ENCODE measurements at places on chromosomes 12 and 14.

DNA sequence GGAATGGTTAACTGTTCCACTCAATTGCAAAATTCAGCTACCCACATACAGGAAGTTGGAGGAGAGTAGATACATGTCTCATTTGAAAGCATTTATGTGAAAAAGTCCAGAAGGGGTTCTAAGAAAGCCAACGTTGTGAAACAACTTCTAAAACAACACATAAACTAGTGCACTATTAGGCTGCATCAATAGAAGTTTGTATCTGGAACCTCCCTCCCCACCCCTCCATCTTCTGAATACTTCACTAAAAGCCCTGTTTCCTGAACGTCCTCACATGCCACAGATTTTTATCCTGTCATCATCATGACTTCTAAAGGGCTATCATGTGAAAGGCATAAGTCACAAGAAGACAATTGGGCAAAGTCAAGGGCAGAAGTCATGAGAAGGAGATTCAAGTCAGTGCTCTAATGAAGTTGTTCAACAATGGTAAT, 5.5 kb downstream of the KRT79 start:
- no peak for DNase-seq

GRCh38 chr12:97005174-97005573, 98.1 kb downstream of the NEDD1 start:
- peak; percentile 30 for DNase-seq

DNA sequence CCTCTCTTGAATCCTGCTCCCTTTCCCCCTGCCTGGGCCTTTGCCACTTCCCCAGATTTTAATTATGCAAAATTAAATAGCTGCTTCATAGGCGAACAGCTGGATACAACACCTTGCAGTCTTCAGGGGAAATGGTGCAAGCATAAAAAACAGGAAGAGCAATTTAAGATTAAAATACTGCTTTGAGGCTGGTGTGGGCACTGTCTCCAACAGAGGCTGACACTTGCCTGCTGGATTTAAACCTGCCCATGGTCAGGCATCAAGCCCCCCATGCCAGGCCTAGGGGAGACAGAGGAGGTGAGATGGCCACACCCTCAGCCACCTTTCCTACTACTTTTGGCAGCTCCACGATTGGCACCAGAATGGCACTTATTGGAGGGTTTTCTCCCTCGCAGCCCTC, 110.1 kb upstream of the DIO3 start:
- peak; percentile 14 for DNase-seq

DNA sequence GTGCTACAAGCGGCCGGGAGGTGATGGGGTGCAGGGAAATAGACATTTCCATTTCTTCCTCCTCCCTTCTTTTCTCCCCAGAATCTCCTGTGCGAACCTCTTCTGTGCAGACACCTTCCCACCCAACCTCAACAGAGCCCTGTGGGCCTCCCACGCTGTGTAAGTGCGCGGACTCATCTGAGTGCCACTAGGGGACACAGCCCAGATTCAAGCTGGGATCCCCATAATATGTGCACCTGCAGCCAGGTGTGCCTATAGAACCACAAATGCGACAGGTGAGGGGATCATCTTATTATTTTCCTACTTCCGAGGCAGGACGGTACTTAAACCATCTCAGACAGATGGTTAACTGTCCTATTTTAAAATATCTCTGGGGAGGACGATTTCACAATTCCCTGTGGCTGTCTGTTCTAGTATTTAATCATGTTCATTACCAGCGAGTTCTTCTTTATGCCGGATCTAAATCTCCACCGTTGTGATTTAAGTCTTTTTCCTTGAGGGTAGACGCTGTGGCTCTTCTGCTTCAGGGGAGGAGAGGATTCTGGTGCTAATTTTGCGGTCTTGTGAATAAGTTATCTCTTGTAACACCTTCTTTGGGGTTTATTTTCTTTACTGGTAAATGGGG, 17.2 kb upstream of the CACNA1C start:
- no peak for DNase-seq

GRCh38 chr14:80278293-80279023, 67.2 kb upstream of the DIO2 start:
- no peak for DNase-seq

DNA sequence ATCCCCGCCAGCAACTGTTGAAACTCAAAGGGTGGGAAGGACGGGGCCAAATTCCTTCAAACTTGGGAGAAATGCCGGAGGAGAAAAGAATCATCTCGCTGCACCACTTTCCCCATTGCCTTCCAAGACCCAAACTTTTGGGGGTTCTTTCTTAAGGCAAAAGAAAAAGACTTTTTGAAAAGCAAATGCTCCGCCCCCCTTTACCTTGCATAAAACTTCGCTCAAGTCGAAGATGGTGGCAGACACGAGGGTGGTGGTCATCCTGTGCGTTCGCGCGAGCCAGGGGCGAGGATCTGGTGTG, 239 bp downstream of the ZFP36L1 start:
- DNase-seq, result no peak

- DNase-seq, result no peak
These were observed 21.5 kb upstream of the SLC25A3 start for GRCh38 chr12:98572010-98572409.

GRCh38 chr14:49972823-49973222, 79.9 kb downstream of the ARF6 start:
- no peak for DNase-seq

GRCh38 chr12:75900781-75901254, 130.8 kb downstream of the PHLDA1 start:
- no peak for DNase-seq

- DNase-seq, result no peak
These were observed 584 bp upstream of the RFX4 start for GRCh38 chr12:106582249-106582591.

- no peak for DNase-seq
These were observed 145.9 kb upstream of the HIF1A start for GRCh38 chr14:61549425-61549824.

GRCh38 chr12:72010356-72010755, 71.7 kb downstream of the TPH2 start:
- no peak for DNase-seq

- DNase-seq, result no peak
These were observed 81.1 kb downstream of the SLC24A4 start for GRCh38 chr14:92404018-92404417.

GRCh38 chr12:101859664-101860607, 17.4 kb upstream of the DRAM1 start:
- no peak for DNase-seq

GRCh38 chr12:3200032-3200617, 122.9 kb downstream of the TSPAN9 start:
- no peak for DNase-seq

- DNase-seq, result no peak
These were observed 401.0 kb downstream of the BTG1 start for GRCh38 chr12:91744597-91744996.

DNA sequence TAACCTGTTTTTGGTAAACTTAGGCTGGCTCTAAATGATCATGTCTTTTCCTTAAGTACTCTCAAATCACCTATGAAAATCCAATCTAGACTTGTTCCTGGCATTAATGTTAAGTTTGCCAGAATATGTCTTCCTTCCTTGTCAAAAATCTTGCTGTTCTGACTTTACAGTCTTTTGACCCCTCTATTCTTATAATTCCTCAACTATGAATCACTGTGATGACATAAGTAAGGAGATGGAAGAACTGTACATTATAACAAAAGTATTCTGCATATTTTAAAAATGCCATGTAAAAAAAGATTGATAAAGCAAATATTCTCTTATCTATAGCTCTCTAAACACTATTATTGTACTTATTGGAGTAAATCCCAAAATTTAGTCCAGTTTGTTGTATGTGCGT, 51.4 kb upstream of the BAZ1A start:
- DNase-seq, result no peak

DNA sequence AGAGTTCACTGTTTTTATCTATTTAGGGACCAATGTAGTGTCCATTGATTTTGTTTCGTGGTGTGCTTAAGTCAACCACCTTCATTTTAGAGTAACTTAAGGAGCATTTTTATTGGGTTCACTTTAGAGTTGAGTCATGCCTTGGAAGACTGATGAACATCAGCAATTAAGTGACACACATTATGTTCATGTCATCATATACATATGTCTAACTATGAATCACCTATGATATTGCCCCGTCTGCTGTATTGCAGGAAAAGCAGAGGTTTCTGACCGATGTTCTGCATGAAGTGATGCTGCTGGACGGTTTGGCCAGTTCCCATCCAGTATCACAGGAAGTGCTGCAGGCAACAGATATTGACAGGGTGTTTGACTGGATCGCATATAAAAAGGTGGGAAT, 227.1 kb downstream of the TRHDE start:
- DNase-seq, result no peak

- DNase-seq, result peak; percentile 65
These were observed 36.0 kb downstream of the FMNL3 start for GRCh38 chr12:49671031-49671765.

DNA sequence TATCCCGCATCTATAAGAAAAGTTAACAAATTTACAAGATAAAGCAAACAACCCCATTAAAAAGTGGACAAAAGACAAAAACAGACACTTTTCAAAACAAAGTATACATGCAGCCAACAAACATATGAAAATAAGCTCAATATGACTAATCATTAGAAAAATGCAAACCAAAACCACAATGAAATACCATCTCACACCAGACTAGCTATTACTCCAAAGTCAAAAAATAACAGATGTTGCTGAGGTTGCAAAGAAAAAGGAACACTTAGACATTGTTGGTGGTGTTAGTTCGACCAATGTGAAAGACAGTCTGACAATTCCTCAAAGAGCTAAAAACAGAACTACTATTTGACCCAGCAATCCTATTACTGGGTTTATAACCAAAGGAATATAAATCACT, 968.6 kb upstream of the USP15 start:
- DNase-seq, result no peak

- peak; percentile 88 for DNase-seq
These were observed 69.4 kb downstream of the CD163L1 start for GRCh38 chr12:7374423-7375144.

DNA sequence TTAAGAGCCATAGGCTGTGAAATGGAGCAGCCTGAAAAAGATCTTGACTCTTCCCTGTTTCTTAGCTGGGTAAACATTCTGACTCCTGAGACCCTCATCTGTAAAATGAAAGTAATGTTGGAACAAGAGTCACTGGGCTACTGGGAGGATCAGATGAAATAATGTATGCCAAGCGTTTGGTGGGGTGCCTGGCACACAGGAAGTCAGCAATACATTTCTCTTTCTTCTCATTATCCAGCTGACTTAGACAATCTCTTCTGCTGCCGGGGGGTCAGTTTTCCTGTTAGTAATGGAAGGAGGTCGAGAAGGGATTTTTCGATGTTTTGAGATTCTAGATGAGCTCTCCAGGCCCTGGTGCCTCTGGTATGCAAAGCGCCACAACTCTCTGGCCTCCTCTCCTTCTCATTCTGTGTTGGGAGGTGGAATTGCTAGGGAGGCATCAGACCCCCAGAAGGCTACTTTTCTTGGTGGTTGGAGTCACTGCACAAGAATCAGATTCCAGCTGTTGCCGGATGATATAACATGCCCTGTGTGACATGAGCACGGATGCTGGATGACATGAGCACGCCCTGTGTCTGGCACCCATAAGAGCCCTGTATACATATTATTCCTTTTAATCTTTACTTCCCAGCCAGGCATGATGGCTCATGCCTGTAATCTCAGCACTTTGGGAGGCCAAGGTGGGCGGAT, 4.3 kb downstream of the OASL start:
- no peak for DNase-seq

- DNase-seq, result no peak
These were observed 25.5 kb downstream of the RASAL1 start for GRCh38 chr12:113109872-113110599.

All from hematopoietic multipotent progenitor cell (in vitro differentiated cells).